ENCODE measurements at places on chromosomes 3 and 15.

DNA sequence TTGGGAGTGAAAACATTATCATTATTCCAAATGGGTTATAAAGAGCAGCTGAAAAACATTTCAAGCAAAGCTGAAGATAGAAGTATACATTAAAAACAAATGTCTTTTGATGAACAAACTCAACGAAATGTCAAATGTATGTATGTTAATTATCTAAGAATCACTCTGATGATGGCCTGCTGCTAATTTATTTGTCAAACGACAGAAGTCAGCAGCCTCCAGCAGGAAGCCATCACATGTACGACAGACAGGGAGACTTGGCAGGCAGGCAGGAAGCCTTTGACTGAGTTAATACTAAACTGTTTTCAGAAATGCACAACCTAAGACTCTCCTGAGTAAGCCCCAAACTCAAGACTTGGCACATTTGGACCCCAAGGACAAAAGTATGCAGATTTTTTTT is 491.1 kb downstream of the ZNF385D start:
- no peak for DNase-seq

- no peak for DNase-seq
These were observed 15.4 kb upstream of the CADM2 start for GRCh38 chr3:84943379-84943778.

DNA sequence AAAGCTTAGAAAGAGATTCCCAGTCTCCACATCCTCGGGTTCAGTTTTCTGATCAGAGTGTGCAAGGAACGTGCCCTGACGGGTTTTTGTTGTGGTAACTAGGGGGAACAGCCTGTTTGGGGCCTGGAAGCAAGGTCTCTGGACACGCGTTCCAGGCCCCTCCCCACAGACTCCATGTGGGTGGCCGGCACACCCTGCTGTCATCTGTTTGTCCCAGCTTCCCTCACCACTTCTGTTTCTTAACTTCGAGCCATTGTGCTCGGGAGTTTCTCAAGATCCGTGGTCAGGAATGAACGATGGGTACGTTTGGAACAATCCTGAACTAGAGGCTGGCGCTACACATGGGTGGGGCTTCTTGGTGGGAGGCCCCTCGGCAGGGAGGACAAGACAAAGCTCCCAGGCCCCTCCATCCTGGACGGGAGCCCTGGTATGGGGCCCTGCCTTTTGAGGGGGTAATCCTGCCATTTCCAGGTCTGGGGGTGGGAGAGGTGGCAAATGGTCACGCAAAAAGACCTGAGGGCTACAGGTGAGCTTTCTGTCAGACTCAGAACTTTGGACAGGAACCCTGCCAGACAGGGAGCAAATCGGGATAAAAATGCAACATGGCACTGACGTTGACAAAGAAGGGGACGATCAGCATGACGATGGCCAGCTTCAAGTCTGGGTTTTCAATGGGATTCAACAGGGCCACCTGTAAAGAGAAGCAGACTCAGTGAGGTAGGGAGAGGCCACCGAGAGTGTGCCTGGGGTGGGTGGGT is 8.5 kb upstream of the MUSTN1 start:
- DNase-seq, result no peak

DNA sequence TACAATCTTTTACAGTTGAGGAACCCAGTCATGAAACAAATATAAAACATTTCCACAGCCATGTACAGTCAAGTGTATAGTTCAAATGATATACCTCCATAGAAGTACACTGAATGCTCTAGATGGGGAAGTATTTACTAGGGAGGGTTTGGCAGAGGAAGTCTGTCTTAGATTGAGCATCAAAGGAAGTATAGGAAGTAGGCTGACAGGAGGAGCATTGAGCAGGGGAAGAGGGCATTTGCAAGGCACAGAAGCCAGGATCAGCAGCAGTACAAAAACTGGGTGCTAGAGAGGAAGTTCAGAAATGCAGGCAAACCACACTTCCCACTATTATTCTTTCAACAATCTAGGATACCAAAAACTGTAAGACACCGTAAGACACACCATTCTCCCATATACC is 122.6 kb downstream of the ANO10 start:
- no peak for DNase-seq

DNA sequence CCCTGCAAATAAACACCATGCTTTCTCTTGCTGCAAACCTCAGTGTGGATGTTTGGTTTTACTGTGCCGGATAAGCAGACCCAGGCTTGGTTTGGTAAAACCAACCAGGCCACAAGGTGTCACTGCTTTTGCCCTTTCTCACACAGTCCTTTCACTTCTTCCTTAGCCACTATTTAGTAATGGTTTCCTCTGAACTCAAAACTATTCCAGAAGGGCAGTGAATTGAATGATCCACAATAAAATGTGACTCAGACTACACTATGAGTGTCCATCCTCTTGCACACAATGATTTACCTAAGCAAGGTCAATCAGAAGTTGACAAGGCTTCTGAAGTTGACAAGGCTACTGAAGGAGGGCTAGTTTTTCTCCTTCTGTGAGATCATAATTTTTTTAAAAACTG is 552.4 kb upstream of the CCDC54 start:
- no peak for DNase-seq

DNA sequence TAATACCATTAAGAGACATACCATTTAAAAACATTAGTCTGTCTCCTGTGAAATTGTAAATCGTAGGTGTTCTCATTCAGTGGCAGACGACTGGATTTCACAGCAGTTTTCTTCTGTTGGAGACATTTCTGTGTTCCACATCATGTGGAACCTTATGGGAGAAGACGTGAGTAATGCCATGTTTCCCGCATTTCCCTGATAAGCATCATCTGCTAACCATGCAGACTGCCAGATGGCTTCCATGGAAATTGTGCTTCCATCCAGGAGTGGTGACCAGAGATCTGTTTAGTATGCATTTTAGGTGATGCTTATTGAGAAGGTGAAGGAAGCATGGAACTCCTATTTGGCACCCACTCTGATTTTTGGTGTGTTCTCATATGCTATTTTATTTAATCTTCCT is 28.4 kb upstream of the ST3GAL6 start:
- DNase-seq, result no peak

- DNase-seq, result no peak
These were observed 118.4 kb downstream of the CTNNB1 start for GRCh38 chr3:41317718-41318117.

All from KG1 (cell line).